ENCODE measurements at places on chromosomes 7 and 10. TPM values are rescaled to one million over a fixed set of nuclear protein-coding genes. Genes with fewer than 3 reads are reported as not detected.

Gene PRKAR2B
- 6.6 TPM for total RNA-seq

Gene NUTM2E
- total RNA-seq: 1.1 TPM

GRCh38 chr10:70578371-70578947 is 24.1 kb downstream of the PRF1 start:
- no peak overlapping the region for H3K4me3 ChIP-seq
- DNase-seq: no peak
- no peaks in the 10 kb centered on the region for H3K27me3 ChIP-seq
- no peak overlapping the region for H3K27ac ChIP-seq

DNA sequence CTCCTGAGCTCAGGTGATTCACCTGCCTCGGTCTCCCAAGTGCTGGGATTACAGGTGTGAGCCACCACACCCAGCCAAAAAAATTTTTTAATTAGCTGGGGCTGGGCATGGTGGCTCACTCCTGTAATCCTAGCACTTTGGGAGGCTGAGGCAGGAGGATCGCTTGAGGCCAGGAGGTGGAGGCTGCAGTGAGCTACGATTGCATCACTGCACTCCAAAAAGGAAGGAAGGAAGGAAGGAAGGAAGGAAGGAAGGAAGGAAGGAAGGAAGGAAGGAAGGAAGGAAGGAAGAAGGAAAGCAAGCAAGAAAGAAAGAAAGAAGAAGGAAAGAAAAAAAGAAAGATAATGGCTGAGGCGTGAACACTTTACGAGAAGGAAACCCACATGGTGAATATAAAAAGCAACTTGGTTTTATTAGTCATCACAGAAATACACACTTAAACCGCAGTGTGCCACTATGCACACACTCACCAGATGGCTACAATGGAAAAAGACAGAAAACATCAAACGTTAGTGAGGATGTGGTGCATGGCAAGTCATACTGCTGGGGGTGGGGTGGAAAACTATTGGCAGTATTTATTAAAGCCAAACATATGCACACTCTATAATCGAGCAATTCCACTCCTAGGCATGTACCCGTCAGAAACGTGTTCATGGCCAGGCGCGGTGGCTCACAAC is 4.4 kb upstream of the CCL26 start:
- no peak for DNase-seq
- no peak overlapping the region for H3K4me3 ChIP-seq
- no peaks in the 10 kb centered on the region for H3K27me3 ChIP-seq
- H3K27ac ChIP-seq: no peak overlapping the region
- H3K4me1 ChIP-seq: no peaks in the 10 kb centered on the region
- no peaks in the 10 kb centered on the region for H3K36me3 ChIP-seq
